Vagina (tissue), 2 donors: ENCODE measurements at places on chromosomes 4 and X.
A peak's percentile ranks its signal among the peaks of the same experiment; 100 is the strongest.

GRCh38 chr4:125283707-125284279, 31.0 kb upstream of the FAT4 start:
- no peak for DNase-seq

GRCh38 chr4:172708184-172708583, 460.4 kb upstream of the GALNT7 start:
- no peak for DNase-seq

DNA sequence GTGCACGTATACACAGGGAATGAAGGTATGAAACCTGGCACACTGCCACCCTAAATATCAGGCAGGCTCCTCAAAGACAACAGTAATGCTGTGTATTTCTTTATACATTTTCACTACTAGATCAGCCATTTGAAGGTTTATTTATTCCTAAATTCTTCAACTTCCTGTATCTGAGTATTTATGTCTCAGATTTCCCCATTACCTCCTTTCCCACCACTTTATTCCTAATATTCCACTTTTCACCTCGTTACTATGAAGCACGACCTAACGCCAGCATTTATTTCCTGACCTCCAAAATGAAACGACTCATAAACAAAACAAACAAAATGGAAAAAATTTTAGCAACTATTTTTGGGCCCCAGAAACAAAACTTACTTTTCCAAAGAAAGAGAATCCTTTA, 69.6 kb downstream of the MAML3 start:
- no peak for DNase-seq

- DNase-seq: no peak
These were observed 620 bp downstream of the ANAPC10 start for GRCh38 chr4:145097331-145097820.

GRCh38 chr4:106694232-106694631, 325.7 kb upstream of the GIMD1 start:
- DNase-seq: no peak

DNA sequence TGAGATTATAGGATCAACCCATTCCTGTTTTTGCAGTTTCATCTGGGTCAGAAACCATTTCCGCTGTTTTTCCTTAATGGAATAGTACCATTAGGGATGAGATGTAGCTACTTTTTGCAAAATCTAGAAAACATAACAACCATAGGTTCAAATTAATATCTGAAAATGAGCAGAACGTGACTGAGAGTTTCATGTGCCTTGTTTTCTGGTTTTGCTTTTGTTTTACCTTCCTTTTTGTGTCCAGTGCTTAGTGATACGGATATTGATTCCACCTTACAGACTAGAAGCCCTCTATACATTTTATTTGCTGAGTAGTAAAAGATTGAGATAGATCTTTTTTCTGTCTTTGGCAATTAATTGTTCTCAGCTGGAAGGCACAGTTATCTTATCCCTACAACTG, 46.5 kb downstream of the SNX25 start:
- DNase-seq: no peak

DNA sequence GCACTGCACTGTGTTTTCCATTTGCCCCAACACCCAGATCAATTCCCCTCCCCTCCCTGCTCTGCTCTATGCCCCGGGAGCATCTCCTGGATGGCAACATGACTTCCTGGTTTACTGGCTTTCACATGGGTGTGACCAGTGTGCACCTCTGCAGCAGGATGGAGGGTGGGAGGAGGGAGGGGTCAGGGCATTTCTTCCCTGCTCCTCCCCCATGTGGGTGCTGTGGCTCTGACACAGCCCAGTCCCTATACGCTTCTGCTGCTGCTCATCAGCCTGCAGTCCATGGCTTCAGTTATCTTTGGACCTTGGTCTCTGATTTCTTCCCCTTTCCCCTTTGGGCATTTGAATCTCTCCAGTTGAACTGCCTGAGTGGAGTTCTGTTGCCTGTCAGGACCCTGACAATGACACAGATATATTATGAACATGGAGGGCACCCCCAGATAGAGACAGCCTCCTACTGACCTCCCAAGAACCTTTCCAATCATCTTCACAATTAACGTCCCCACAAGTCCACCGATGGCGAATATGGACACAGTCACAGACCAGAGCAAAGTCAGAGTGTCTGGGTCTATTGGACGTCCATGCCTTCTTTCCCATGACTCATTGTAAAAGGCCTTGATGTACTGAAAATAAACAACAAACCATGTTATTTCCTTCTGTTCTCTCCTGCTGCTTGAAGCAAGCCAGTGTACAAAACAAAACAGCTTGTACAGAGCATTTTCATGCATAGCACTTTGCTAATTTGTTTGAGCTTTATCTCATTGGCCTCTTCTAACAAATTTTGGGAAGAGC, 24.8 kb downstream of the SLC2A9 start:
- DNase-seq: no peak

DNA sequence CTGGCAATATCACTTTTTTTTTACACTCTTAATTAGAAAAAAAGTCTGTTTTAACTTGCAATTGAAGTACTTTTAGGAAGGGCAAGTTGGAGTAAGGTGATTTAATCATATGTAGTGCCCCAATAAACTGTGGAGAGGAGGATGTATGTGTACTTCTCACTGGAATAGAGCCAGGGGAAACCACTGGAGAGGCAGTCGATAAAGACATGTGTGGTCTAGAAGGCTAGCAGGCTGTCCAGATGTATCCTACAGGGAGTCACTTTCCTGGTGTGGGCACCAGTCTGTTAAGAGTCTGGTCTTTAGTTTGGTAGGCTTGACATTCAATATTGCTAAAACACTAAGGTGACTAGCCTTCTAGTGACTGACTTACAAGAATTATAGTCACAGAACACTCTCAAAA, 9.6 kb upstream of the SGMS2 start:
- DNase-seq: no peak

- DNase-seq: no peak
These were observed 189.2 kb downstream of the GPM6A start for GRCh38 chr4:175622887-175623286.

GRCh38 chrX:83008415-83008814, 499.7 kb upstream of the POU3F4 start:
- no peak for DNase-seq

DNA sequence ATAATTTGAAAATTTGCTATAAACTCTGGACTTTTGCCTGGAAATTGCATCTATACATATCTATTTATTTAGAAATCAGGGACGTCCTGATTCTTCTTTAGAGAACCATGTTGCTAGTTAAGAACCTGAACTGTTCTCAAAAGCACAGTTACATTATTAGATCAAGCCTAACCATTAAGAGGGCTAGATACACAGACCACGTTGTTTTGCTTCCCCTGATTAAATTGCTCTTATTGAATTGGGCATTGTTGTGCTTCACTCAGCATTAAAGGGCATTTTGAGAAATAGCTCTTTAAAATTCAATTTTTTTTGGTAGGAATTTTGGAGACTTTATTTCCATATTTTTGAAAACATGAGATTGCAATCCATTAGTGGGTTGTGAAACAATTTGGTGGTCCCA, 44.4 kb downstream of the FIP1L1 start:
- DNase-seq: no peak

DNA sequence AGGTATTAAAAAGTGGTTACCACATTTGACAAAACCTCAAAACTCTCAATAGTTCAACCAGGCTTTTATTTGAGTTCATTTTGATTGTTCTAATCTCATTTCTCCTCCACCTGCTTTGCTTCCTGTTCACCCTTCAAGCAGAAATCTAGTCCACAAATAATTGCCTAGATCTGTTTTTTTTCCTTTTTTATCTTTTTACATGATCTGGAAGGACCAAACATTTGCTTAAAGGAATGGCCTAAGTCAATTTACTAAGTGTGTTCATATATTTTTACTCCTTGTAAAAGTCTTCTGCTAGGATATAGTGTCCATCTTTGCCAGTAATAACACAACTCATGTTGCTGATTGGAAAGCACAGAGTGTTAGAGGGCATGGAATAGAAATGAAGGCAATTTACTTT, 26.2 kb upstream of the VEGFD start:
- DNase-seq: no peak

GRCh38 chr4:145881576-145881975, 57.0 kb downstream of the ZNF827 start:
- DNase-seq: no peak

GRCh38 chrX:72126539-72127140, 5.1 kb downstream of the RTL5 start:
- peak; percentile 95 for DNase-seq

GRCh38 chrX:2487366-2487765, 13.4 kb downstream of the DHRSX start:
- DNase-seq: no peak
